ENCODE measurements at places on chromosomes 3 and 15. TPM values are rescaled to one million over a fixed set of nuclear protein-coding genes. Genes with fewer than 3 reads are reported as not detected.

The CD200R1 gene
- total RNA-seq = 0.68 TPM

The ATXN7 gene
- total RNA-seq = 113 TPM

The C2CD4A gene
- total RNA-seq = 0.79 TPM

The MESP1 gene
- 12.5 TPM for total RNA-seq

The PLA2G4E gene
- total RNA-seq = 0.32 TPM

The ARHGEF3 gene
- 8.1 TPM for total RNA-seq

The HIGD2B gene
- total RNA-seq = not detected

The EOMES gene
- not detected for total RNA-seq

The LYZL4 gene
- not detected for total RNA-seq

The STAC gene
- 1.3 TPM for total RNA-seq

The NR2F2 gene
- 15.8 TPM for total RNA-seq

The ARNT2 gene
- 1.9 TPM for total RNA-seq

The AADACL2 gene
- not detected for total RNA-seq

The GPR160 gene
- total RNA-seq = 93.5 TPM

The TNFSF10 gene
- 150 TPM for total RNA-seq

The COLQ gene
- total RNA-seq = not detected
